ENCODE measurements at places on chromosomes 6 and 20.

DNA sequence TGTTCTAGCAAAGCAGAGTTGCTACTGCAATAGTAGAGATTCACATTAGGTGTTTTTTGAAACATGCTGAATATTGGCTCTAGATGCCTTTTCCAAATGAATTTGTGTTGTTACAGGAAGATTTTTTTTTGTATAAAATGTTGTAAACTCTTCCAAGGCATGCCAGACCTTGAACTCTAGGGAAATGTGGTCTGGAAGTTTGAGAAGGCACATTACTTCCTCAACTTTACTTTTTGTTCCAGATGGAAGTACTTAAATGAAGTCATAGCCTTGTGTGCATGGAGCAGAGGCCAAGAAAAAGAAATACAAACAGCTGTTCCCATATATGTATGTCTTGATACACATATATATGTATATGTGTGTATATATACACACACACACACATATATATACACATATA is 585.7 kb upstream of the MARCKS start:
- DNase-seq = no peak
- no peak overlapping the region for H3K27ac ChIP-seq
- no peak overlapping the region for H3K4me3 ChIP-seq
- H3K4me1 ChIP-seq = no peaks in the 10 kb centered on the region

GRCh38 chr20:35187584-35188190 is 15.8 kb downstream of the PROCR start:
- DNase-seq = no peak
- no peak overlapping the region for H3K27ac ChIP-seq
- no peak overlapping the region for H3K4me3 ChIP-seq
- H3K4me1 ChIP-seq = no peaks in the 10 kb centered on the region

GRCh38 chr6:5199283-5199682 is 61.5 kb downstream of the LYRM4 start:
- no peaks in the 10 kb centered on the region for H3K36me3 ChIP-seq
- no peak overlapping the region for H3K27ac ChIP-seq
- DNase-seq = no peak

GRCh38 chr6:11384531-11385309 is 152.3 kb upstream of the NEDD9 start:
- H3K27ac ChIP-seq = peak overlapping the region; percentile 20
- no peak overlapping the region for H3K4me3 ChIP-seq
- H3K36me3 ChIP-seq = no peaks in the 10 kb centered on the region

DNA sequence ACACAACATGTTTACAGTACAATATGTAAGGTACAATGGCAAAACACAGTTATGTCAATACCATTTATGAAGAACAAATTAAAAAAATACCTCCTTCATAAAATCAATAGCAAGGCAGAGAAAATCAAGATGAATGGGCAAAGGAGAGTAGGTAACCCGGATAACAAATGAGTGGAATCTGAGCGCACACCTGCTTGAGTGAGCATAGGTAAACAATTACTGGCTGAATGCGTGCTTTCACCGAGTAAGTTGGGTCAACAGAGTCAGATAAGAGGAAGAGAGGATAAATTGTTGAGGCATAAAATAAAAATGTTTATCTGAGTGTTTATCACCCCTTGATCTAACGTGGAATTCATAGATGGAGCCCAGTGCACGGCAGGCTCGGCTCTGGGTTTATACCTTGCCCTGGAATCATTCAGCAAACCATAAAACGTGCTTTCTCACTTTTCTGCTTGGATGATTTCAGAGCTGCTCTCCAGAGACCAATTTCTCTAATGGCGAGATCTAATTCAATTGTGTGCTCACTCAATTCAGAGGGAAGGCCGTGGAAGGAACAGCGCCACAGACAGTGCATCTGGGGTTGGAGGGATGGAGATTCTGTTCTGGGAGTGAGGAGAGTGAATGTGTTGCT is 224.8 kb upstream of the MAP3K7 start:
- DNase-seq = no peak
- H3K4me1 ChIP-seq = no peaks in the 10 kb centered on the region
- H3K36me3 ChIP-seq = no peaks in the 10 kb centered on the region
- H3K27me3 ChIP-seq = no peaks in the 10 kb centered on the region
- no peak overlapping the region for H3K4me3 ChIP-seq

DNA sequence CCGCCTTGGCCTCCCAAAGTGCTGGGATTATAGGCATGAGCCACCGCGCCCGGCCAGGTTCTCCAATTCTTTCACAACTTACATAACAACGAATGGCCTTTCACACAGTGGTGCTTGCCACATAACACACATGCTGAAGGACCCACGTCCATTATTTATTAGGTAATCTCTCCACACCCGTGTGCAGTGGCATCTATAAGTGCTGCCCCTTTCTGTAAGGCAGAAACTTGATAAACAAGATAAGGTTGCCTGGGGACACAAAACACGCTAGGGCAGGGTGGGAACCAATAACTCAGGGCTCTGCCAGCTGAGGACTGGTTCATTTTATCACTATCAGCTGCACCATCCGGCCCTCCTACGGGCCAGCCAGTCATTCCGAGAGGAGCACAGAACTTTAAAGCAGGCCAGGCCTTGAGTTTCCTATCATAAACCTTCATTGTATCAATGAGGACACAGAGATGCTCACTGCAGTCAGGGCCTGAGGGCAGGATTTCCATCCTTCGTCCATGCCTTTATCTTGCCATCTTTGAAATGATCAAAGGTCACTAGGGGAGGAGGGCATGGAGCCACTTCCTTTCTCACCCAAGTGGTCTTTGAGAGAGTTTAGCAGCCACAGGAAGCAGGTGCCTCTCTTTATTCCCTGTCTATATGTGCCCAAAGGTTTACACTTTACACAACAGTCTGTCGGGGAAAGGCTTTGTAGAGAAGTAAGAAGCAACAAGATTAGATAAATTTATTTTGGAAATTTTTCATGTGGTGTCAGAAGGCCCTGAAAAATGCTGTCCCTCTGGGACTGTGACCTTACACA is 37.6 kb downstream of the GPLD1 start:
- H3K4me3 ChIP-seq = no peak overlapping the region
- H3K4me1 ChIP-seq = no peaks in the 10 kb centered on the region
- DNase-seq = no peak
- no peaks in the 10 kb centered on the region for H3K36me3 ChIP-seq
- no peaks in the 10 kb centered on the region for H3K27me3 ChIP-seq

GRCh38 chr20:2521369-2522305 is 12.9 kb upstream of the ZNF343 start:
- no peak overlapping the region for H3K27ac ChIP-seq
- H3K36me3 ChIP-seq = no peaks in the 10 kb centered on the region
- peaks cover 11% of the 10 kb centered on the region for H3K27me3 ChIP-seq
- H3K4me1 ChIP-seq = no peaks in the 10 kb centered on the region
- H3K4me3 ChIP-seq = no peak overlapping the region

- H3K27ac ChIP-seq = no peak overlapping the region
- H3K4me3 ChIP-seq = no peak overlapping the region
- no peaks in the 10 kb centered on the region for H3K4me1 ChIP-seq
These were observed 697.8 kb downstream of the KIF16B start for GRCh38 chr20:15875446-15875845.

GRCh38 chr6:121881974-121882667 is 446.7 kb downstream of the GJA1 start:
- no peaks in the 10 kb centered on the region for H3K36me3 ChIP-seq
- no peak overlapping the region for H3K27ac ChIP-seq
- no peak for DNase-seq
- no peak overlapping the region for H3K4me3 ChIP-seq
- H3K27me3 ChIP-seq = no peaks in the 10 kb centered on the region
- H3K4me1 ChIP-seq = no peaks in the 10 kb centered on the region

GRCh38 chr6:110653381-110653780 is 161.9 kb downstream of the CDK19 start:
- no peaks in the 10 kb centered on the region for H3K4me1 ChIP-seq
- H3K4me3 ChIP-seq = no peak overlapping the region
- H3K36me3 ChIP-seq = no peaks in the 10 kb centered on the region
- H3K27me3 ChIP-seq = no peaks in the 10 kb centered on the region
- DNase-seq = no peak

DNA sequence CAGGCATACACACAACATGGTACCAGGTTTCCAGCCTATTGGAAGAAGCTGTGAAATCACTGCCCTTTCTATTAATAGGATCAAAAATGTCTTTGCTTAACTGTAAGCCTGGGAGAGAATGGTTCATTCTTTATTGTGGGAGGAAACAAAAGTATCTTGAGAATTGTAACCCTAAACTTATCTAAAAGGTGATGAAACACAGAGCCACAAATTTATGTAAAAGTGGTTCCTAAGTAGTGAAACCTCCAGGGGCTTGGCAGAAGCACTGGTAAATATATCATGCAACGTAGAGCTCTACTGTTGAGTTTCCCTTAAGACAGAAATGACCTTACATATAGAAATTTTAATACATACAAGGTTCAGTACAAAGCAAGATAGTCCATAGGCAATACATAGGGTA is 17.2 kb upstream of the NOX3 start:
- no peaks in the 10 kb centered on the region for H3K36me3 ChIP-seq
- H3K27me3 ChIP-seq = no peaks in the 10 kb centered on the region
- no peak overlapping the region for H3K27ac ChIP-seq

DNA sequence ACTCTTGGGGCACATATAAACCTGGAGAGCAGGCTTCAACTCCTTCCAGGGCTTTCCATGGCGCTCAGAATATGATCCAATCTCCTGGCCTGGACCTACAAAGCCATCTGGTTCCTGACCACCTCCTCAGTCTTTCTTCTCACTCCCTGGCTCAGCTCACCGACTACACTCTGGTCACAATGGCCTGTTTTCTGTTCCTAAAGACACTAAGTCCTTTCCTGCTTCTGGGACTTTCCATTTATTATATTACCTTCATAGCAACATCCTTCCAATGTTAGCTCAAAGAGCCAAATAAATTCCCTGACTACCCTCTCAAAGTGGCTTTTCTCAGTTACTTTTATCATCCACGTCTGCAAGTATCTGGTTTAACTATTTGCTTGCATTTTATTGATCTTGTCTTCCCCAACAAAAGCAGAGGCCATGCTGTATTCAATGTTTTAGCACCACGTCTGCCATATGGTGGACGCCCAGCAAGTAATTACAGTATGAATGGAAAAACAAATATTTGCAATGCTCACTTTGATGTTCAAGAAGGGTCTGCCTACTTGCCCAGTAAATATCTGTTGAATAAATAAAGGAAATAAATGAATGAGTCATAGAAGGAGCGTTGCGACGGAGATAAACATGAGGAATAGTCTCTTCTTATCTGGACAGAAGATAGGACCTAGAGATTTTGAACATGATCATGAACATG is 328.4 kb downstream of the ESR1 start:
- no peaks in the 10 kb centered on the region for H3K36me3 ChIP-seq
- H3K4me3 ChIP-seq = no peak overlapping the region
- no peak for DNase-seq
- H3K27me3 ChIP-seq = no peaks in the 10 kb centered on the region

DNA sequence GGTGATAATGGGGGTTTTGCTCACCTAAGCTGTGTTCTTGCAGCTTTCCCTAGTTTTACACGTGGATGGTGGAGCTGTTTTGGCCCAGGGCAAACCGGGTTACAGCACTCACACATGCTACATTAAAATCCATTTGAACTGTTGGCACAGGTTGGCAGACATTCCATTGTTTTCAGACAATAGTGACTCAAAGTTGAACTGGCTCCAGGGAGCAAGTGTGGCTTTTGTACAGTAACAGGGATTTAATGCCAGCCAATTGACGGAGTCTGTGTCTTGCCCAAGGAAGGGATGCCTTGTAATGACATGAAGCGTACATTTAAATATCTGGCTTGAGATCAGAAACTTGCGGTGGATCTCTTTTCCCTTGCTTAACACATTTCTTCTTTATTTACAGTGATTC is 183.1 kb downstream of the DTNBP1 start:
- no peak overlapping the region for H3K27ac ChIP-seq
- H3K27me3 ChIP-seq = no peaks in the 10 kb centered on the region
- H3K4me3 ChIP-seq = no peak overlapping the region
- no peak for DNase-seq
